Stimulated activated CD4-positive, alpha-beta T cell treated with anti-CD3 and anti-CD28 coated beads, Interleukin-1b, Interleukin-23, amount 100 ng/mL, for 1 hour (primary cell): ENCODE measurements at places on chromosomes 12 and 14.

DNA sequence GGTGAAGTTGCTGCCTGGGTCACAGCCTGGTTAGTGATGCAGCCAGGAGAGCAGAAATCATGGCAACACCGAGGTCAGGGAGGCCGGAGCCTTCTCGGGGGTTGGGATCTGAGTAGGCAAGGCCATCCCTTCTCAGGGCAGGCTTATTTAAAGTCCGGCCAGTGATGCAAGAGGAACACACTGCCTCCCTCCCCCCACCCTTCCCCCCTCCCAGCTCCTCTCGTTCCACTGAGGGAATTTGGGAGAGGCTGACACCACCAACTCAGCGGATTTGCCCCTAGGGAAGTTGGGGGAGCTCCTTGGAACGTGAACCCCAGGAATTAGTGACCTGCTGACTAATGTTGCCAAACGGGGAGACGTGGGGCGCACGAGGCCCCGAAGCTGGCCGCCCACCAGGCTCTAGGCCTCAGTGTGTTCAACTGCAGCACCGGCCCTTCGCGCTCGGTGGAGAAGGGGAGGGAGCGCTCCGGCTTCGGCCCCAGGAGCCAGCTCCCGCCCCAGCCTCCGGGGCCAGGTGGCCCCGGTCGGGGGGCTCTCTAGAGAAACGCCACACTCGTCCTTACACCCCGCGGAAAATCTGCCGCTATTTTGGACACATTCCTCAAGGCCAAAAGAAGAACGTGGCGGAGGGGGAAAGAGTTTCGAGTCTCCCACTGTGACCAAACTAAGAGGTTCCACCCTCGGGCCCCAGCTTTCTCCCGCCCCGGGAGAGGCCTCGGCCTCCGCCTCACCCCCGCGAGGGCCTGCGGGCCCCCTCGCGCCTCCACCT, 1.6 kb downstream of the CTDSP2 start:
- DNase-seq, result no peak

DNA sequence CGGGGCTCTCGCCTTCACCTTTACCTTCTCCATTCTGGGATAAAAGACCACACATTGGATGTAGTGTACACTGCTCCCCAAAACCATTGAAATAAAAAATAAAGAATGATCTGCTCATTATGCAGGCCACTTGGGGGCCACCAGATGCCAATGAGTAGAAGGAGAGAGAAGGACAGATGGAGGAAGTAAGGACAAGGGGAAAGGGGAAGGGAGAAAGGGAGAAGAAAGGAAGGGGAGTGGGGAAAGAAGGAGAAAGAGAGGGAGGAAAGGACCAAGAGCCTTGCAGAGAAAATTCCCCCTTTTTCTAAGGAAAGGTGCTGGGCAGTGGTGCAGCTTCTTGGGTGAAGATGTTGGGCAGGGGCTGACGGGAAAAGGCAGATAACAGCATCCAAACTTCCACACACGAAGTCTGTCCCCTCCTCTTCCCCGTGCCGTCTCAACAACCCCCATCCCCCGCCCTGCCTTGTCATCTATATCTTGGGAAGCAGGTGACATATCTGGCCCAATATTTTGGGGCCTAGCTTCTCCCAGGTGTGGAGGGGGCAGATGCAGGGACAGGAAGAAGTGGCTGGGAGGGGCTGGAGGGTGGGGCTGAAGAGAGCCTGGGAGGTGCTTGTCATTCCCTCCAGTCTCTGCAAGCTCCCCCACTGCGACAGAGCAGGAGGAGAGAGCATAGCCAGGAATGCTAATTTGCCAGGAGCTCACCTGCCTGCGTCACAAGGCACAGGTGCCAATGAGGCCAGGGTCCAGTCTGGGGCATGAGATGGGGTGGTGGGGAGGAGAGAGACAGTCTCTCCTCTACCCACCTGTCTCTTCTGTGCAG, 107.5 kb downstream of the SINHCAF start:
- DNase-seq, result no peak

DNA sequence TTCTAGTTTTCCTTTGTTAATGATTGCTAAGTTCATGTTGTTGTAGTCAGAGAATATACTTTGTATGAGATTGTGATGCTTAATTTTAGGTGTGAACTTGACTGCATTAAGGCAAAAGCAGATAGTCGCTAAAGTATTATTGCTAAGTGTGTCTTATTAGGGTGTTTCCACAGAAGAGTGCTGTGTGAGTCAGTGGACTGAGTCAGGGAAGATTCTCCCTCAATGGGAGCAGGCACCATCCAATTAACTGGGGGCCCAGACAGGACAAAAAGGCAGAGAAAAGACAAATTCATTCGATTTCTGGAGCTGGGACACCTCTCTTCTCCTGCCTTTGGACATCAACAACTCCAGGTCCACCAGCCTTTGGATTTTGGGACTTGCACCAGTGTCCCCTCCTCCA, 48.5 kb downstream of the BAZ1A start:
- no peak for DNase-seq

DNA sequence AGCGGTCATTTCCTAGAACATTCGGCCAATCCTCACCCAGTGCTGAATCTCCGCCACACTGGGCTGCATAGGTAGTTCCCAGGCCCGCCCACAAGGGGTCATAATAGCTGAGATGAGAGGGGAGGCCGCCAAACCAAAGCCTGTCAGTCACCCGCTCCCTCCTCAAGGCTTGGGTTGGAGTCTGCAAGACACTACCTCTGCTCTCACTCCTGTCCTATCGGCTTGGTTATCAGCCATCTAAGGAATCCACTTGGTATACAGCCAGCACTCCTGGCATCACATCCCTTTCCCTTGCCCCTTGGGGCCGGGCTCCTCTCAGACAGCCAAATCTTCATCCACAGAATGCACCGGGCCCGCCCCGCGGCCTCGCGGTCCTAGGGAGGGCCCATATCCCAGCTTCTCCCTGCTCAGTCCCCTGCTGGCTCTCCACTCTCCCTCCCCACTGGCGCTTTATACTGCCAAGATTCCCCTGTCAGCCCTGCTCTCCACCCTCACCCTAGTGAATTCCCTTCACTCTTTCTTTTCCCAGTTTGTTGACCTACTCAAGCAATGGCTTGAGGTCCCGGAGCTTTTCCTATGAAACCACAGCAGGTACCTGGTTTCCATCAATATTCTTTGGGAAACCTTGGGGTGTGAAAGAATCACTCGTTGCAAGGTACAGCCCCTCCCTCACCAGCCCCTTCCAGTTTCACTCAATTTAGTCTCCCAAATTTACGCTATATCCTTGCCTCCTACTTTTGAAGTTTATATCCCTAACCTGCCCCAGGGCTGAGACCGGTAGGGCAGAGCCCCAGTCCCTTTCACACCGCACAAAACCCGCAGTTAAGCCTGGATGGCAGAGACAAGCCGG, 1.4 kb downstream of the IFFO1 start:
- DNase-seq, result peak; percentile 51

- peak; percentile 36 for DNase-seq
Measured at GRCh38 chr12:93569656-93570551, 2.6 kb upstream of the SOCS2 start.

DNA sequence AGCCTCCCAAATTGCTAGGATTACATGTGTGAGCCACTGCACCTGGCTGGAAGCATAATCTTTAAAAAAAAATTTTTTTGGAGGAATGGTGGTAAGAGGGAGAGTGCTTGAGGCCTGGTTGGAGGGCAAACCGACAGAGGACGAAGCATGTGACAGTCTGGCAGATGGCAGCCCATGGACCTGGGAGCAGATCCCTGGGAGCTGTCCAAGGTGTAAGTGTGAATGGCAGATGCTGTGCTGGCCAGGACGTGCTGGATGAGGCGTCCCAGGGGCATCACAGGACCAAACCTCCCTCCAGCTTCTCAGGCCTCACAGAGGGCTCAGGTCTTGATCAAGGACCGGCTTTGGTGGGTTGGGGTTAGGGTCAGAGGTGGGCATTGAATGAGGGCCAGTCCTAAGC, 128.4 kb upstream of the NCOR2 start:
- DNase-seq, result no peak

- DNase-seq, result no peak
Measured at GRCh38 chr12:85695097-85695715, 141.0 kb downstream of the RASSF9 start.

DNA sequence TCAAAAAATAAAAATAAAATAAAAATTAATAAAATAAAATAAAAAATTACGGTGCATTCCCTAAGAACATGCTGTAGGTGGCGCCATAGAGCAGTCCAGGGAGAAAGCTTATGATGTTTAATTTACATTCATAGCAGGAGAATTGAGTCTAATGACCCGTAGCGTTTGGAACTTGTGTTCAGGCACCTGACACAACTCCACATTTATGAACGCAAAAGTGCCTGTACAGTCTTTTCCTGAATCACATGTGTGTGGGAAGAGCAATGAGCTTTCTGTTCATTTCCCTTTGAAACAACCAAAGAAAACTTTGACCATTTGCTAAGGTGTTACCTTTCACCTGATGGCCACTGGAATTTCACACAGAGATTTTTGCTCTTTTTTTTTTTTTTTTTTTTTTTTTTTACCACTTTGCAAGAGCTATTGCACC, 60.6 kb upstream of the KCNA1 start:
- DNase-seq, result no peak

DNA sequence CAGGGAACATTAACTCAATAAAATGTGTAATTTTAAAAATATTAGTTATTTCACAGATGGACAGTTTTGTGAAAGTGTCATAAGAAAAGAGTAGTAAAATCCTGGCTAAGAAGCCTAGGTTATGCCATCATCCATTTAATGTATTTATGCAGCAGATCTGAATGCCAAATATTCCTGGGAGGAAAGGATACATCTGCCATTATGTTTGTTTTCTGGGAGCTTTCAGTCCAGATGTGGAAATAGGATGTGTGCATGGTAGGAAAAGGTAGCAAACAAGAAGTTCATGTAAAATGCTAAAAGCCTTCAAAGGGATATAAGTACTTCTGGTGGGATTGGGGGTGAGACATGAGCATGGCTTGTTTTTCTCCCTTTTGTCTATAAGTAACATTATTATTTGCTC, 27.0 kb upstream of the CLEC14A start:
- DNase-seq, result no peak

- no peak for DNase-seq
Measured at GRCh38 chr12:104083769-104084475, 19.6 kb downstream of the HCFC2 start.

- no peak for DNase-seq
Measured at GRCh38 chr14:24408764-24409163, 10.0 kb downstream of the NYNRIN start.

DNA sequence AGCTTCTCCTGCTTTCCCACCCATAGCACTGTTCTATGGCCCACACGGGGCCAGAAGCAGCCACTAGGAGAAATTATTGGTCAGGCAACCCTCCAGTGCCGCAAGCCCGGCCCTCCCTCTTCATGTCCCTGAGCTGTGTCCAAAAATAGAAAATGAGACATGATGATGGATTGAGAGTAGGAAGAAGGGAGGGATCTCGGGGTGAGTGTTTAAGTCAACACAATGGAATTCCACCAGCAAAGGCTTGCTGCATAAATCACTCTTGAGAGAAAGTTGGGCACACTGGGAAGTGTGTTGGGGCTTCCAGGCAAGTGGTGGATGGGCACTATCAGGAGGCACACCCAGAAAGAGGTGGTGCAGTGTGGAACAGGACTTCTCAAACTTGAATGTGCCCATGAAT, 94.2 kb downstream of the LLPH start:
- DNase-seq, result no peak

GRCh38 chr12:24742378-24742777, 206.5 kb downstream of the BCAT1 start:
- DNase-seq, result no peak

GRCh38 chr12:13347241-13348043, 150.9 kb downstream of the EMP1 start:
- no peak for DNase-seq

- no peak for DNase-seq
Measured at GRCh38 chr14:33165144-33165925, 226.7 kb downstream of the NPAS3 start.

DNA sequence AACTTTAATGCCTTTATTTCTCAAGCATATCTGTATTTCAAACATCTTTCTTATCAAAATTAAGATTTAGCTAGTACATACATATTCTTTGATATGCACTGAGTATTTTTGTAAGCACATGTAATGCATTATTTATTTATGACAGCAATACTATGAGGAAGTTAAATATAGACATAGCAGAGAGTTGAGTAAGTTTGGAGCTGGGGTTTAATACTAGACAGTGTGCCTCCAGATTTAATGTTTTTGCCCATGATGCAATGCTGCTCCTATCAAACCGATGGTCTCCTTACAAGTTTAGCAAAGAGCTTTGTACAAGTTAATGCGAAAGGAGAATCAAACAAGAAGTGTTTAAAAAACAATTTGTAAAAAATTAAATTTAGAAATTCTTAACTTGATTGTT, 826.6 kb upstream of the MGAT4C start:
- DNase-seq, result no peak

DNA sequence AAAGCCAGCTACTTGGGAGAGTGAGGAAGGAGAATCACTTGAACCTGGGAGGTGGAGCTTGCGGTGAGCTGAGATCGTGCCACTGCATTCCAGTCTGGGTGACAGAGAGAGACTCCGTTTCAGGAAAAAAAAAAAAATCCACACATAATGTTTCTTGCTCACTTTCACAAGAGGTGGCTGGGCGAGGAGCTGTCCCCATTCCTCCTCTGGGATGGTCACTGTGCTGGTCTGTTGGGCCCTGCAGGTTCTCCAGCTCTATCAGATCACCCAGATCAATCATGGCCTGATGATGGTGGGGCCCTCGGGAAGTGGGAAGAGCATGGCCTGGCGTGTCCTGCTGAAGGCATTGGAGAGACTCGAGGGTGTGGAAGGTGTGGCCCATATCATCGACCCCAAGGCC, 47.3 kb downstream of the DYNC1H1 start:
- DNase-seq, result no peak

GRCh38 chr12:7935590-7936581, at the start of gene SLC2A3:
Gene SLC2A3, minus strand, starts transcription at chr12:7936187. Its CDS starts 153 bp downstream, at chr12:7936034.
- DNase-seq, result peak; percentile 46

GRCh38 chr12:113853491-113853890, 112.6 kb downstream of the RBM19 start:
- no peak for DNase-seq

- DNase-seq, result no peak
Measured at GRCh38 chr12:42652048-42652447, 62.5 kb upstream of the PRICKLE1 start.

- no peak for DNase-seq
Measured at GRCh38 chr12:70646850-70647249, 9.6 kb upstream of the PTPRB start.

GRCh38 chr12:105418229-105418628, 87.7 kb downstream of the C12orf75 start:
- DNase-seq, result no peak

DNA sequence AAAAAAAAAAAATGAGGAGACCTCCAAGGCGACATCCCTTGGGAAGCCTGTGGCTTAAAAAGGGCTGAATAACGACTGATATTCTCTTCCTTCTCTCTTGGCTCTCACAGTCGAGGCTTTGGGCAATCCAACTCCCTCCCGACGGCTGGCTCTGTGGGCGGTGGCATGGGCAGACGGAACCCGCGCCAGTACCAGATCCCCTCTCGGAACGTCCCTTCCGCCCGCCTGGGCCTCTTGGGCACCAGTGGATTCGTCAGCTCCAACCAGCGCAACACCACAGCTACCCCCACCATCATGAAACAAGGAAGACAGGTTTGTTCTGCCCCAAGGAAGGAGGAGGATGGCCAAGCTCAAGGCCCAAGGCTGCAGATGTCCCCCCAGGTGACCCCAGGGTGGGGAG, 127.8 kb downstream of the GCH1 start:
- DNase-seq, result no peak
